Motor neuron (in vitro differentiated cells): ENCODE measurements at places on chromosomes 16 and 17.
A peak's percentile ranks its signal among the peaks of the same experiment; 100 is the strongest.

DNA sequence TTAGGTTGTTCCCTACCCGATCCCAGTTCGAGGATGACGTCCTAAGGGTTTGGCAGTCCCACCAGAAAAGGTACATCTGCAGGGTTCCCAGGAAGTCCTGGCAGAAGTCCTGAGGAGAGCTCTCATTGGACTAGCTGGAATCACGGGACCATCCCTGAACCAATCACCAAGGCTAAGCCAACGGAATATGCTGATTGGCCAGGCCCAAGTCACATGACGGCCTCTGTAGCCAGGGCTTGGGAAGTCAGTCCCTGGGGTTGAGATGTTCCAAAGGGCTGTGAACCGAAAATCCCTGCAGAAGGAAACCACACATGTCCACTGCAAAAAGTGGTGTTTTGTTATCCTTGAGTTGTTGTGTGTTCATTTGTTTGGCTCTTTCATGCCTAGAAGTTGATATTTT, 68.2 kb upstream of the ZNF423 start:
- peak; percentile 40 for ATAC-seq

DNA sequence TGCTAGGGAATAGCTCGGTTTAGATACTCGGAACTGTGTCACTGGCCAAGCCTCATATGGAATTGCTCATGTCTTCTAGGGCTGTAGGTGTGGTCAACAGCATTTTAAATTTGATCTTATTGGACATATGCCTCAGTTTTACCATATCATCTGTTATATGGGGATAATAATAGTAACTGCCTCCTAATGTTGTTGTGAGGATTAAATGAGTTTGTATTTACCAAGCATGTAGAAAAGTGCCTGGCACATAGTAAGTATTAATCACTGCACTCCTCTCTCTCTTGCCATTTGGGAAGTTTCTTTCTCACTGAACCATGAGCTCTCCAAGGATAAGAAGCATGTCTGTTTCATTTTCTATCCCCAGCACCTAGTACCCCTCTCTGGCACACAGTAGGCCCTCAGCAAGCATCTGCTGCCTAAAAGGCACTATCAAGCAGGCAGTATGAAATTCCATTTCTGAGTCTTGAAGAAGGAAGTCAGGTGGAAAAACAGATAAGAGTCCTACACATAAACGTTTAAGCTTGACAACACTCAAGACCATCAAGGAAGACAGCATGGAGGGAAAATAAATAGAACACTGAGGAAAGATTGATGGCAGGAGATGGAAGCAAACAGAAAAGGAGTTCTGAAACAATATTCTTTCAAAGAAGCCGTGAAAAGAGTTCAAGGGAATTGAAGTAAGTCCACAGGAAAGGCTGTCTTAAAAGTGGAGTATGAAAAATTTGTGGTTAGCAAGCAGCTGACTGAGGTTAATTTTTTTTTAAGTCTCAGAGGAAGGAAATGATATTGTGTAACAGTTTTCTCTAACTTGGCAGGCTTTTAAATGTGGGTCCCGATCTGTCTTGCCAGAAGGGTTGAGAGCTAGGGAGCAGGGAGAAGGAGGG, 2.2 kb upstream of the ATP6V0A1 start:
- no peak for ATAC-seq

DNA sequence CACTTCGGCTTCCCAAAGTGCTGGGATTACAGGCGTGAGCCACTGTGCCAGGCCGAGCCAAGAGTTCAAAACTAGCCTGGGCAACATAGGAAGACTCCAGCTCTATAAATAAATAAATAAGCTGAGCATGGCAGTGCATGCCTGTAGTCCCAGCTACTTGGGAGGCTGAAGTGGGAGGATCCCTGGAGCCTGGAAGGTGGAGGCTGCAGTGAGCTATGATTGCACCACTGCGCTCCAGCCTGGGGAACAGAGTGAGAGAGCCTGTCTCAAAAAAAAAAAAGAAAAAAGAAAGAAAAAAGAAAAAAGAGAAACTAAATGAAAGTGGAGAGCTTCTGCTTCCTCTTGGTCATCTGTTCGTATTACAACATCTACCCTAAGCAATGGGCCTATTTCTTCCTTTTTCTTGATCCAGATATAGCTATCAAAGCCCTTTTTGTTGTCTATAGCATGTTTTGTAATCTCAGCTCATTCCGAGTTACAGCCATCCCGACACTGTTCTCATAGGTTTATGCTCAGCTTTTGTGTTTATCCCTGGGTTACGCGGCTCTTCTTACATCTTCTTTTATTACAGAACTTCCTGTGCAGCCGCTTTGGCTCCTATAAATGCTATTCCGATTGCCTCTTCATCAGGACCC, 14.1 kb upstream of the MAPK3 start:
- ATAC-seq, result no peak

GRCh38 chr17:11885051-11885450, 112.2 kb downstream of the ZNF18 start:
- ATAC-seq, result no peak

DNA sequence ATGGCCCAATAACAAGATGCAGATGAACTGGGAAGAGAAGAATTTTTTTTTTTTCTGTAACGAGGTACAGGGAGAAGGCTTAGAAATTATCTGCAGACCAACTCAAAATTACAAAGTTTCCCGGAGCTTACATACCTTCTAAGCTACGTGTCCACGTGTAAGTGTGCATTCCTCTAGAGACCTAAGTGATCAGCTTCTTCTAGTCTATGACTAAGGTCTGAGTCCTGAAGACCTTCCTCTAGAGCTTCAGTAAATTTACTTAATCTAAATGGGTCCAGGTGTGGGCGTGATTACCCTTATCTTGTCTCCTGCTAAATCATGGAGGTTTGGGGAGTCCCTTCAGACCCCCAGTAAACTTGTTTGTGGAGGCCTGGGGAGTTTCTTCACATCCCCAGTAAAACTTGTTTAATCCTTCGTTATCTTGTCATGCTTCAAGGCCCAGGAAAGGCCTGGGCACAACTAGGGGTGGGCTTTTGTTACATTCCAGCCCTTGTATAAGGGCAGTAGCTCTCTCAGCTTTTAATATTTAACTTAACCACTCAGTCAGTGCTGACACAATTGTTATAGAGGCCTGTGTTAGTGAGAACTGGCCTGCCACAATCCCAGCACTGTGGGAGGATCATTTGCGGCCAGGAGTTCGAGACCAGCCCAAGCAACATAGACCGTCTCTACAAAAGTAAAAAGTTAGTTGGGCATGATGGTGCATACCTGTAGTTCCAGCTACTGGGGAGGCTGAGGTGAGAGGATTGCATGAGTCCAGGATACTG, 342.3 kb downstream of the SNX29 start:
- no peak for ATAC-seq

DNA sequence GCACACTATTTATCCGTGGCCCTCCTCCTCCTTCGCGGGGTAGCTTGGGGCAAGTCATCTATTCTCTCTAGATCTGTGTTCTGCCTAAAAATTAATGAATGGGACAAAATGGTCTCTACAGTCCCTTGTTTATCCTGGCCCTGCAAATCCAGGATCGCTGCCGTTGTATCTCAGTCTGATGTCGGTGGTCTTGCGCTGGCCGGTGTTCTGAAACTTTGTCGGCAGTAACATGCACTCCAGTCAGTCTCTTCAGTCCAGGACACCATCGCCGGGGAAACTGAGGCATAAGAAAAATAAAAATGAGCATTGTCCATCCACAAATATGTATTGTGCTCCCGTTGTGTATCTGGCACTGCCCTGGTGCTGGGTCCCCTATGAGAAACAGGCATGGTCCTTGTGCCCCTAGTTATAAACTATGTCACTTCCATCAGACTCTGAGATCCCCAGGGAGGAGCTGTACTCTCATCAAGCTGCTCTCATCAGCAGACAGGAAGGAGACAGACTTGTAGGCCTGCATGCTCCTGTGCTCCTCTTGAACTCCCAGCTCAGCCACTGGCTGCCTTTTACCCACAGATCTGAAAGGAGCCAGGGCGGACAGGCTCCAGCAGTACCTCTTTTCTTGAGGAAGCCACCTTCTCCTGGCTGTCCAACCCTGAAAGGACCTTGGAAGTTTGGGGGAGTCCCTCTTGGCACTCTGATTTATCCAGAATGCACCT, 13.7 kb upstream of the CA4 start:
- no peak for ATAC-seq

- ATAC-seq, result no peak
Observed at GRCh38 chr16:78405833-78406232, 306.4 kb downstream of the WWOX start.

- no peak for ATAC-seq
Observed at GRCh38 chr16:66311306-66311705, 55.2 kb upstream of the CDH5 start.

GRCh38 chr17:2703181-2703580, 8.4 kb downstream of the CLUH start:
- ATAC-seq, result no peak

DNA sequence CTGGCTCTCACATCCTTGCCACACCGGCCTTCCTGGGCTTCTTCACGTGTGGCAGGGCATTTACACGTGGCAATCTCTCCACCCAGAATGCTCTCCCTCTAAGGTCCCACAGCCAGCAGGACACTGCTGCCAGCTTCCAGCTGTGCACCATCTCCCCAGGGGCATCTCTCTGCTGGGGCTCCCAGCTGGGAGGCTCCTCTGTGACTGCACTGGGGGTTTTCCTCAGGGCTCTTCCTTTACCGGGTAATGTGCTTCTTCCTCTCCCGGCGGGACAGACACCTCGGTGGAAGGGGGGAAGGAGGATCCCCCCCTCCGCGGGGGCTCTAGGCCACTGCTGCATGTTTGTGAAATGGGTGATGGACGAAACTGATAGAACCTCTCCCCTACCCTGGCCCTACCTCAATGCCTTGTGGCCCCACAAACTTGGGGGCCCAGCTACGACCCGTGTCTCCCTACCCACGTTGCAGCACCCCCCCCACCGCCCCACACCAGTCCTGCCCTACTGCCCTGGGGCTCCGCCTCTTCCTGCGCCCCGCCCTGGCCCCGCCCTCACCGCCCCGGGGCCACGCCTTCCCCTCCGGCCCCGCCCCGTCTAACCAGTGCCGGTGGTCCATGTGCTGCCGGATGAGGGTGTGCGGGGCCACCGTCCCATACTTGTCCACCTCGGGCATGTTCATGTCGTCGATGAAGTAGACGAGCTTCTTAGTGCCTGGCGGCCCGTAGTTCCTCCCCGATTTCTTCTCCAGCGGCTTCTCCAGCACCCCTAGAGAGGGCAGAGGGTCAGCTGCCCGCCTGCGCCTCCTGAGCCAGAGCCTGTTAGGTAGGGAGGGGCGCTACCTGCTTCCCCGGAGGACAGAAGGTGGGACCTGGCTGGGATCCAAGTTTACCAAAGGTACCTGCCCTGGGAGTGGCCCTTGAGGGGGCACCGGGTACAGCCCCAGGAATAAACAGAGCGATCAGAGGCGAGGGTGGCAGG, 92.6 kb downstream of the DNAH17 start:
- peak; percentile 66 for ATAC-seq

- ATAC-seq, result no peak
Observed at GRCh38 chr16:65837464-65837863, 529.0 kb upstream of the CDH5 start.

- ATAC-seq, result no peak
Observed at GRCh38 chr17:5837055-5837491, 233.1 kb upstream of the WSCD1 start.

DNA sequence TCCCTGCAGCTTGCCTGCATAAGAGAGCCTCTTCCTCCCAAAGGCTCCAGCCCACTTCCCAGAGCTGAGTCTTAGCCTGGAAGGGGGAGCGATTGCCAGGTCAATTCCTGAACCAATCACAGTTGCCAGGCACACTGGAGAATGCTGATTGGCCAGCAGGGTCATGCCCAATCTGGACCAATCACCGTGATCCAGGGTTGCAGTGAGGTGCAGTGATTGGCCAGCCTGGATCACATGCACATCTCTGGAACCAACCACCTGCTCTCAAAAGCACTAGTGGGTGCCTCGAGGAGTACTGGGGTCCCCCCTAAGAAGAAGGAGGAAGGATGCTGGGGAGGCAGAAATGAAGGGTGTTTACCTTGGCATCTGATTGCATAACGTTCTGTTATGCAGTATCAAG, 18.4 kb downstream of the NAGPA start:
- ATAC-seq, result no peak

DNA sequence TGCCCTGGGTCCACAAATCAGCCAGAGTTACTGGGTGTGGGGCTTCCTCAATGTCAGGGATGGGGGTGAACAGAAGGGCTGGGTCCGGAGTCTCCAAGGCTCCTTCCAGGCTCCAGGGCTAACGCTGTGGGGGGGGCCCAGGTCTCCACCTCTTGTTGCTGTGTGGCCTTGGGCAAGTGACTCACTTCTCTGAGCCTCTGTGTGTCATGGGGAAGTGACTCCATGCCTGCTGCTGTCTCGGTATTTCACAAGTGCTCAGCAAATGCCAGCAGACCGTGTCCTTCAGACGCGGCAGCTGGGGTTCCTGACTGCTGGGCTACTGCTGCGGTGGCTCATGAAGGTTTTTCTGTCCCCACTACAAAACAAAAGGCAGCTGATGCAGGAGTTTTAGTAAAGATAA, 26.6 kb downstream of the JPH3 start:
- ATAC-seq, result no peak

- peak; percentile 93 for ATAC-seq
Observed at GRCh38 chr17:73510981-73511718, 133.1 kb downstream of the SDK2 start.

GRCh38 chr16:1773703-1774447, 941 bp upstream of the MRPS34 start:
- no peak for ATAC-seq

DNA sequence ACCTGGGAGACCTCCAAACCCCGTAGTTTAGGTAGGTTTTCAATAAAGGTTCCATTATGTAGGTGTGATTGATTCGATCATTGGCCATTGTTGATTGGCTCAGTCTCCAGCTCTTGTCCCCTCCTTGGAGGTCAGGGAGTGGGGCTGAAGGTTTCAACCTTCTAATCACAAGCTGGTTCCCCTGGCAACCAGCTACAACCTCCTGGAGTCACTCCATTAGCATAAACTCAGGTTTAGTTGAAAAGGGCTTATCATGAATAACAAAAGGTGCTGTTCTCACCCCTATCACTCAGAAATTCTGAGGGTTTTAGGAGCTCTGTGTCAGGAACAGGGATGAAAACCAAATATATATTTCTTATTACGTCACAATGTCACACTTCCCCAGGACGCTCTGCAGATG, 28.5 kb downstream of the TMEM132E start:
- peak; percentile 2 for ATAC-seq

DNA sequence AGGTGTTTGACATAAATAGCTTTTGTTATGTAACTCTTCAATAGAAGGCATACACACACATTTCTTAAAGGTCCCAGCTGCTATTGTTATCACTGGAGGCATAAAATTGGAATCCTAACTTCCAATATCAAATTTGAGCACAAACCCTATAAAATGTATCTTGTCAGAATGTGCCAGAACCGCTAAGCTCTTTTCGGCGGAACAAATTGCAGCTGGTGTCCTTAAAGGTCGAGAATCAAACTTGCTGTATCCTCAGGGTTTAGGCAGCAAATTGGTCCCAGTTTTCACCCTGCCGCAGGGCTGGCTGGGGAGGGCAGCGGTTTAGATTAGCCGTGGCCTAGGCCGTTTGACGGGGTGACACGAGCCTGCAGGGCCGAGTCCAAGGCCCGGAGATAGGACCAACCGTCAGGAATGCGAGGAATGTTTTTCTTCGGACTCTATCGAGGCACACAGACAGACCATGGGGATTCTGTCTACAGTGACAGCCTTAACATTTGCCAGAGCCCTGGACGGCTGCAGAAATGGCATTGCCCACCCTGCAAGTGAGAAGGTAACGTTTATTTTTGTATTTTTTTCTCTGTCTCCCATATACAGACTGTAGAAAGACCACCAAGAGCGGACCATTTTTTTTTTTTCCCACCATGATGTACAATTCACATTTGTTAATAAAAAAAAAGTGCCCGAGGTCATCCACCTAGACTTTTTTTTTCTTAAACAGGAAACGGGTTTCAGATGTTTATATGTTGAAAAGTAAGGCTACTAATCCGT, 297.1 kb downstream of the IRF8 start:
- ATAC-seq, result peak; percentile 52

- ATAC-seq, result peak; percentile 29
Observed at GRCh38 chr17:79960788-79961522, 74.7 kb downstream of the TBC1D16 start.
